ENCODE measurements at places on chromosomes 12 and 14.

DNA sequence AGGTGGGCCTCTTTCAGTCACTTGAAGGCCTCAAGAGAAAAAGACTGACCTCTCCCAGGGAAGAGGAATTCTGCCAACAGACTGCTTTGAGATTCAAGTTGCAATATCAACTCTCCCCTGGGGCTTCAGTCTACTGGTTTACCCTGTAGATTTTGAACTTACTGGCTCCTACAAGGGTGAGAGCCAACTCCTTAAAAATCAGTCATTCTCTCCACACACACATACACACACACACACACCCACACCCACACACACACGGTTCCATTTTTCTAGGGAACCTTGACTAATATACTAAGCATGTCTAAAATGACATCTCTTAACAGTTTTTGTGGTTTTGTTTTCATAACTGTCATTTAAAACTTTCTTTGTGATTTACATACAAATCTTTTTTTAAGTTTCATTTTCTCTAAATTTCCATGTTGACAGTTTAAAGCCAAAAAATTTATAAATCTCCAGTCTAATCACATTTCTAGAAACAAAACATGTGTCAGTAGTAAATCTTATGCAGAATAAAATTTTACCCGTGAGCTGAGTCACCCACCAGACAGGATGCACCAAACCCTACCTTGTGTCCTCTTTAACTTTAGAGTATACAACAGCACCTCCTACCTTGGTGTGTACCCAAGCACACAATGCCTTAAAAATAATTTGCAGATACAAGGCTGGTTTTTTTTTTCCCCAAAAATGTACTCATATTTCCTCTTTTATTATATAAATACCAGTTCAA lies 394.6 kb downstream of the AEBP2 start:
- no peak for DNase-seq

GRCh38 chr14:100305324-100306100 lies 732 bp downstream of the SLC25A29 start:
- DNase-seq: no peak

DNA sequence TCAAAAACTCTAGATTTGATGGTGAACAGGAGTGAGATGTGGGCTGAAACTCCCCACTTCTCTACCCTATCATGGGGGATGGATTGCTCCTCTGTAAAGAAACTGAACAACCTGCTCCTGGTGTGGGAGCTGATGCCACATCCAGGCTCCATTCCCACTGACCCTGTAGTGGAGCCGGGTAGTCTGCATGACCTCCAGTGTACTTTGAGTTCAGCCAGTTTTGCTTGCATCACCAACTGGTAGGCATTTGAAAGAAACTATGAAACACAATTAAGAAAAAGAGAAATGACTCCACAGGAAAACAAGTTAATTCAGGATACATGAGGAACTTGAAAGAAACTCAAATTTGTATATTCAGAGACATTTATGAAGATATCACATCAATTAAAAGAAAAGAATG lies 27.3 kb upstream of the EMP1 start:
- no peak for DNase-seq

DNA sequence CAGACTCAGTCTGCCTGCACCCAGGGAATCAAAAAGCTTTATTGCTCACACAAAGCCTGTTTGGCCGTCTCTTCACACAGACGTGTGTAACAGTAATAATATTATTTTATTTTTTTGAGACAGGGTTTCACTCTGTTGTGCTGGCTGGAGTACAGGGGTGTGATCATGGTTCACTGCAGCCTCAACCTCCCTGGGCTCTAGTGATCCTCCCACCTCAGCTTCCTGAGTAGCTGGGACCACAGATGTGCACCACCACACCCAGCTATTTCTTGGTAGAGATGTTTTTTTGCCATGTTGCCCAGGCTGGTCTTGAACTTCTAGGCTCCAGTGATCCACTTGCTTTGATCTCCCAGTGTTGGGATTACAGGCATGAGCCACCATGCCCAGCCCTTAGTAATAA lies 88.4 kb upstream of the DCD start:
- no peak for DNase-seq

- DNase-seq: no peak
These were observed 204 bp upstream of the PRPH start for GRCh38 chr12:49294804-49295081.

Data from smooth muscle cell of the brain vasculature (primary cell).